Midbrain (tissue), 1 donor: ENCODE measurements at places on chromosomes 16 and 17.
A peak's percentile ranks its signal among the peaks of the same experiment; 100 is the strongest.

DNA sequence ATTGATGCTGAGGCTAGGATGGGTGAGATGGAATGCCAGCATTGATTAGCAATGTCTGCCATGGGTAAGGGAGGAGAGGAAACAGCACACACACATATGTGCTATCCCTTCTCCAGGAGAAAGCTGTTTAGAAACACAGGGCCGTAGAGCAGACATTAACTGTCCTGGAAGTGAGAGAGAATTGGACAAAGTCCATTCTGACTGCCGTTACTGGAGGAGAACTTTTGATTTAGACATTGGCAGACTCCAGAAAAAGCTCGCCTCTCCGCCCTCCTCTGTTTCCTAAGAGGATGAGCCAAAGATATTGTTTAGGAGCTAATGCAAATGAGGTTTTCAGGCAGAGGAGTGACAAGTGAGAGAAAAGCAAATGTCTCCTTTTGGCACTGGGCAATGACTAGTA, 237.0 kb downstream of the HAPSTR1 start:
- DNase-seq: no peak

DNA sequence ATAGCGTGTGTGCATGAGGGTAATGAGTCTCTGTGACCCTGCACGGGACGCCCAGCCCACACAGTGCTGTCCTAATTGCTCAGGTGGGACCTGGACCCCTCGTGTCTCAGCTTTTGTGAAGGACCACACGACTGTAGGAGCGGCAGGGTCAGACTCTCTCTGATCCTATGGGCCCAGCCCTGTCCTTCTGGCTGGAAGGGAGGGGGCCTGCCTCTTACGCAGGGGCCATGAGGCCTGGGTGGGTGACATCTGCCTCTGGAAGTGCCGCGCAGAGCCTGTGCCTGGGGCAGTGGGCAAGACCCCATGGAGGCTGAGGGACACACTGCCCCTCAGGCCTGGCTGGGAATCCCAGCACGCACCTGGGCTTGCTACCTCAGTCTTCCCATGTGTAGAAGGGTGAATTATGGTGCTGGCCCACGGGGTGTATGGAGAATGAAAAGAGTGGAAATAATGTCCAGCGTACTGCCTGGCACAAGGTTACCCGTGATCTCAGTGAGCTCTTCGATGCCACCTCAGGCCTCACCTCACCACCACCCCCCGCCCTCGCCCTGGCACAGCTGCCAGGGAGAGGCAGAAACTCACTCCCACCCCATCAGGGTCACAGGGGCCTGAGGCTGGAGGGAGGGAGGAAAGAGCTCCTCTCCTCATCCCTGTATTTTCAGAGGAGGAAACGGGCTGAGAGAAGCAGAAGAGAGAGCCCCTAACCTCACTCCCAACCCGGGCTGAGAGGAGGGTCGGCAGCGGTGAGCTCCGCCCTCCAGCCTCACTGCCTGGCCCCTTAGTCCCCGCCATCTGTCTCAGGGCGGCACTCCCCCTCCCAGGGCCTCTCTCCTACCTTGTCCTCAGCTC, 27.1 kb upstream of the DBNDD1 start:
- no peak for DNase-seq

- DNase-seq: peak; percentile 70
Observed at GRCh38 chr17:63549289-63549945, 860 bp upstream of the DCAF7 start.

DNA sequence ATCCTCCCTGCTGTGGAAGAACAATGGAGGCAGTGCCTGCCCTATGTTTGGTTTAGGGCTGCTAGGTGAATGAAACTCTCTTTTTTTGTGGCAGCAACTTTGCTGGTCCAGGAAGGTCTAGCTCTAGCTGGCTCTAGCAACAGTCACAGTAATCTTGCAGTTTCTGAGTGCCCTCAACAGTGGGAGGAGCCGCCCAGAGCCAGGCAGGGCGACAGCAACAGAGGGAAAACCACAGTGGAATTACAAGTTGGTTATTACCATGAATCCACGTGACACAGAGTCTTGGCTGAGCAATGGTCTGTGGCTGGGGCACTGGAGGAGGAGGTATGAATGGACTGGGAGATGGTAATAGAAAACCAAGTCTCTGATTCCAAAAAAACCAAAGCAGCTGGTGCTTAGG, 10.3 kb downstream of the HSPB9 start:
- peak; percentile 80 for DNase-seq

GRCh38 chr17:20235747-20236146, 226.6 kb downstream of the SPECC1 start:
- peak; percentile 28 for DNase-seq

- no peak for DNase-seq
Observed at GRCh38 chr16:66832190-66832589, 1.4 kb upstream of the NAE1 start.

DNA sequence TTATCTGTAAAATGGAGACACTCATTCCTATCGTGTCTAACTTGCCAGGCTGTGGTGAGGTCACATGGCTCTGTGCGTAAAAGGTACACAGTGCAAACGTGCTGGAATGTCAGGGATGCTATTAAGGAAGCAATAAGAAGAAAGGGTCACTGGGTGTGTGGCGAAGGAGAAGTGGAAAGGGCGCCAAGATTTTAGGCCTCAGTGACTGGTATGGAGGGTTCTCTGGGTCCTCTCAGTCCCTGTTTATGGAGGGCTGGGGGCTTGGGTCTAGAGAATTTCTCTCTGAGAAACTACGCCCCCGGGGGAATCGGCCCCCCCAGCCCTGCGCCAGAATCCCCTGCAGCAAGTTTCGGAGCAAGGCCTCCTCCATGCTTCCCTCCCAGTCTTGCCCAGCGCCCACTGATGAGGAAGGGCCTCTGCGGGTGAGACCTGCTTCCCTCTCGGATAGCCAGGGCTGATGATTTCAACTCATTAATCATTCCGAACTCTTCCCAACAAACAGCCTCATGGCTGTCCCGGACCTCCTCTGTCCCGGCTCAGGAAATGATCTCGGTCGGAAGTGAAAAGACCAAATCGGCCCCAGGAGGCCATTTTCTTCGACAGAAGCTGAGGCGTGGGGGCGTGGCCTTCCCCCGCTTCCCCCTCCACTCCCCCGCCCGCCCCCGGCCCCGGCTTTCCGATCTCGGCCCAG, 1.2 kb upstream of the HEXIM1 start:
- peak; percentile 81 for DNase-seq

- DNase-seq: no peak
Observed at GRCh38 chr17:71709946-71710345, 410.9 kb upstream of the SOX9 start.

DNA sequence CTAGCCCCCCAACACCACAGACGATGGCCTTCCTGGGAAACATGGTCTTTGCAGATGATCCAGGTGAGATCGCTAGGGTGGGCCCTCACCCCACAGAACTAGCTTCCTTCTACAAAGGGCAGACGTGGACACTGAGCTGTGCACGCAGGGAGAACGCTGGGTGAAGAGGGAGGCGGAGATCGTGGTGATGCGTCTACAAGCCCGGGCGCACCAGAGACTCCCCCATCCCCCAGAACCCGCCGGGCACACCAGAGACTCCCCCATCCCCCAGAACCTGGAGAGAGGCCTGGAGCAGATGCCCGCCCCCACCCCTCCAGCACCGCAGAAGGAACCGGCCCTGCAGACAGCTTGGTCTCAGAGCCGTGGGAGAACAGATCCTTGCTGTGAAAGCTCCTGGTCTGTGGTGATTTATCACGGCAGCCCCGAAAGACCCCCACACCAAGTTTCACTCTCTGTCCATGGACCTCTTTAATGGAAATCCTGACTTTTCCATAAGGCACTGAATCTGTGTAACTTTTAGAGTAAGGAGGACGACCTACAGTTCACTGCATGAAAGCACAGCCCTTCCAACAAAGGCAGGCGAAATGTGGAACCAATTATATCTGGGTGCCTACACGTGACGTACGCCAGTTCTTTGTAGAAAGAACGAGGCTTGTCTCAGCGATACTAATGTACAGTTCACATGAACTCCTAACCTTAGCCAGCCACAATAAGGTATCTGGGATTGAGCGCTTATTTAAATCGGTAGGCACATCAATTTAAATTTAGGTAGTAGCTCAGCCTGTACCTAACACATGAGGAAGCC, 88.5 kb downstream of the ANKRD11 start:
- DNase-seq: no peak

- DNase-seq: no peak
Observed at GRCh38 chr17:79027925-79028491, 4.0 kb downstream of the C1QTNF1 start.
